ENCODE measurements at places on chromosomes 1 and 21. TPM values are rescaled to one million over a fixed set of nuclear protein-coding genes. Genes with fewer than 3 reads are reported as not detected.

Gene SPATA45
- polyA plus RNA-seq: not detected

Gene CHIT1
- 0.13 TPM for polyA plus RNA-seq

Gene USP24
- 11.3 TPM for polyA plus RNA-seq

Gene SPRR1B
- polyA plus RNA-seq: 0.74 TPM

- no peak for DNase-seq
These were observed 35.1 kb upstream of the ADGRL4 start for GRCh38 chr1:79041666-79042065.

GRCh38 chr1:166888373-166889111 is 12.5 kb upstream of the TADA1 start:
- no peak for DNase-seq

GRCh38 chr1:89125913-89126580 is at the start of gene GBP2:
Gene GBP2, minus strand, starts transcription at chr1:89126114. Its CDS starts 4,148 bp downstream, at chr1:89121966.
- DNase-seq: no peak
